Mucosa of descending colon (tissue), 3 donors: ENCODE measurements at places on chromosomes 4 and X. TPM values are rescaled to one million over a fixed set of nuclear protein-coding genes. Genes with fewer than 3 reads are reported as not detected.

Gene SSX2B
- not detected for total RNA-seq

Gene ATXN3L
- total RNA-seq = not detected

Gene ITM2A
- 36.0 TPM for total RNA-seq

Gene PAGE2B
- not detected for total RNA-seq

Gene CENPVL3
- total RNA-seq = 0.16 TPM

Gene ZNF141
- 27.6 TPM for total RNA-seq

Gene SMIM9
- total RNA-seq = not detected

Gene CXCL1
- 3.0 TPM for total RNA-seq

Gene BEX2
- 5.5 TPM for total RNA-seq

Gene LNX1
- 24.3 TPM for total RNA-seq
